NCI-H1092 treated with DMSO at 0.1 percent for 48 hours (cell line): ENCODE measurements at places on chromosomes 12 and 14.

DNA sequence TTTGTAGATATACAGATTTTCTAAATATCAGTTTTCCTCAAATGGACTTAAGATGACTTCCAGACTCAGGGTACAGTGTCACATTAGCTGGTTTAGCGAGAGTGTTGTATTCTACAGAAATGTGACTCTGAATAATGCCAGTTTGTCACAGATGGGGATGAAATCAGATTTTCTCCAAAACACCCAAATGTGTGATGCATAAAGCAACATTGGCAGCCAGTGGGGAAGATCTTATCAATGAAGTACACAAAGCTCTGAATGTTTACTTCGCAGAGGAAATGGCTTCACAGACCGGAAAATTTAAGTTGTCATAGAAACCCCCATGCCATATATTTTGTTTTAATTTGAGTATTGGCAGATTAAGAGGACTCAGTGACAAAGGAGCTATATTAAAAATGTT is 29.9 kb downstream of the ANO4 start:
- DNase-seq, result no peak

- no peak for DNase-seq
These were observed 510.7 kb downstream of the C12orf50 start for GRCh38 chr12:87518481-87518880.

DNA sequence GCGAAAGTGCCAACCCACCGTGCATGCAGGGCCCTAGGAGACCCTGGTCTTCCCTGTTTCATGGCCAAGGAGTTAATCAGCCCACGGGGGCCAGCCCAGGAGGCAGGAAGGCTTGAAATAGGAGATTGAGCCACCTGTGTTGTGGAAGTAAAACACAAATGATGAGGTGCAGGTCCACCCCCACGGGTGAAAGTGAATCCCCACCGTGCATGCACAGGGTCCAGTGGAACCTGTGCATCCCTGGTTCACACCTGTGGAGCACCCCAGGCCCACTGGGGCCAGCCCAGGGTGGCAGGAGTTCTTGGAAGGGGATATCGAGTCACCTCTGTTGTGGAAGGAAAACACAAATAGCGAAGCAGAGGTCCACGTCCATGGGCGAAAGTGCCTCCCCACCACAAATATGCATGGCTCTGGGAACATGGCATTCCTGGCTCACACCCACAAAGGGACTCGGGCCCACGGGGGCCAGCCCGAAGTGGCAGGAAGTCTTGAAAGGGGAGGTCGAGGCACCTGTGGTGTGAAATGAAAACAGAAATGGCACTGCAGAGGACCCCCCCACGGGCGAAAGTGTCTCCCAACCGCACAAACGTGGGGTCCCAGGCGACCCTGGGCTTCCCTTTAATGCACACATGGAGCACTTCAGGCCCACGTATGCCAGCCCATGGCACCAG is 381.5 kb downstream of the ALG10 start:
- no peak for DNase-seq

- no peak for DNase-seq
These were observed 36.1 kb upstream of the KRAS start for GRCh38 chr12:25286837-25287236.

GRCh38 chr14:85618978-85619377 is 89.0 kb downstream of the FLRT2 start:
- no peak for DNase-seq

DNA sequence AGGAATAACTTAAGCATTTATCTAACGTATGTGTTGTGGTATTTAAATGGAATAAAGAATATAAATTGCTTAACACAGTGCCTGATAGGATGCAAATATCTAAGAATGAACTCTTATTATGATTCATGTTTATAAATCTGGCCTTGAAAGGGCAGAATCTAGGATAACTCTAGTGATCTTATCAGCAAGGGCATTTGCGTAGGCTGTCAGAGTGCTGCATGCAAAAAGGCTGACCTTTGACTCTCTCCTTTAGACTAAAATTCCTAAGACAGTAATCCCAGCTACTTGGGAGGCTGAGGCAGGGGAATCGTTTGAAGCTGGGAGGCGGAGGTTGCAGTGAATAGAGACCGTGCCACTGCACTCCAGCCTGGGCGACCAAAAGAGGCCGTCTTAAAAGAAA is 31.3 kb upstream of the ANP32D start:
- DNase-seq, result no peak

DNA sequence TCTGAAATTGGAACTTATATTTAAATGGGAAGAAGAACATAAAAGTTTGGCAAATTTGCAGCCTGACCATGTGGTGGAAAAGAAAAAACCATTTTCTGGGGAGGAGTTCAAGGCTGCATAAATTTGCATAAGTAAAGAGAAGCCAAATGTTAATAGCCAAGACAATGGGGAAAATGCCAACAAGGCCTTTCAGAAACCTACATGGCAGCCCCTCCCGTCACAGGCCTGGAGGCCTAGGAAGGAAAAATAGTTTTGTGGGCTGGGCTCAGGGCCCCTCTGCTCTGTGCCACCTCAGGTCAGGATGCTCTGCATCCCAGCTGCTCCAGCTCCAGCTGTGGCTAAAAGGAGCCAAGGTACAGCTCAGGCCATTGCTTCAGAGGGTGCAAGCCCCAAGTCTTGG is 67.6 kb upstream of the CCDC60 start:
- DNase-seq, result no peak

DNA sequence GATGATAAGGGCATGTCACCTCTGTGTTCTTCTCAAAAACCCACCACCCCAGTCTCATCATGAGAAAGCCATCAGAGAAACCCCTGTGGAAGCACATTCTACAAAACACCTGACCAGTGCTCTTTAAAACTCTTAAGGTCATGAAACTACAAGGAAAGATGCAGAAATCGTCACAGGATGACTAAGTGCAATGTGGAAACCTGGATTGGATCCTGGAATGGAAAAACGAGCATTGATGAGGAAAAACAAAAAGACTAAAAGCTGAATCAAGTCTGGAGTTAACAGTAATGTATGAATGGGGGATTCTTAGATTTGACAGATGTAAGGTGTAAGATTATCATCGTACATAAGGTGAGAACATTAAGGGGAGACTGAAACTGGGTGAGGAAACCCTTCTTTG is 211.0 kb downstream of the TBX5 start:
- DNase-seq, result no peak

DNA sequence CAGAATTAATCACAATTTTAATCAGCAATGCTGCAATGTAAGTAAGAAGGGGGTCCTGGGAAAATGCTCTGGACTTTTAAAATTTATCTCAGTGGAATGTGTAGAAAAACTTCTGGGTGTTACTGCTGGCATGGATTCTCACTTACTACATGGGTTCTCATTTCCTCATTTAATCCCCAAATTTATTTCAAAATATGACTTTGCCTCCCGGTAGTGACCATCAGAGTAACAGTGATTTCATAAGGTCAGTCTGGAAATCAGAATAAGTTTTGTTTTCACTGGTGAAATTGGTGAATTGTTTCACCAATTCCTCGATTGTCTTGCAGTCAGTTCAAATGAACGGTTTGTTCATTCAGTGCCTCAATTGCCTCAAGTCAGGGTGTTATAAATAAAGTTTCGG is 22.3 kb upstream of the DDHD1 start:
- no peak for DNase-seq

DNA sequence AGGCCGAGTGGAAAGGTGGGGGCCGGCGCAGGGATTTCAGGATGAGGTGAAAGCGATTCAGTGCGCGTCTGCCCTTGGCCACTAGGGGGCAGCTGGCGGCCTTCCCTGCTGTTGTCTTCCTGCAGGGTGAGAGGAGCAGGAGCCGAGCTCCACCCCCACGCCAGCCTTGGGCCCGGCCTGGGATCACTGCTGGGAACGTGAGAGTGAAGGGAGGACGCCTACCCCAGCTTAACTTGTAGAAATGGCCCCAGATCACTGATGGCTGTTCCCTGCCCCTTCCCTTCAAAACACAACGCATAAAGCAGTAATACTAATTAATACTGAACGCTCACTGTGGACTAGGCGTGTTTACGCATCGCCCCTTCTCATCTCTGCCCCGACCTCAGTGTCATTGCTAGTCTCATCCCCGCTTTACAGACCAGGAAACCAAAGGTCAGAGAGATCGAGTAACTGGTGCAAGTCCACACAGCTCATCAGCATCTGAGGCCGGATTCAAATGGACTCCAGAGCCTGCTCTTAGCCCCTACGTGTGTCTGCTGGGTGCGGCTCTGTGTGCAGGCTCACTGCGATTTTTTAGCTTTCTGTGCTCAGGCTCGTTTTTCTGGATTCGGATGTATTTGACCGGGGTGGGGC is 24.3 kb downstream of the MVK start:
- DNase-seq, result peak; percentile 55

GRCh38 chr14:37591311-37591940 is 3.6 kb downstream of the FOXA1 start:
- peak; percentile 92 for DNase-seq

DNA sequence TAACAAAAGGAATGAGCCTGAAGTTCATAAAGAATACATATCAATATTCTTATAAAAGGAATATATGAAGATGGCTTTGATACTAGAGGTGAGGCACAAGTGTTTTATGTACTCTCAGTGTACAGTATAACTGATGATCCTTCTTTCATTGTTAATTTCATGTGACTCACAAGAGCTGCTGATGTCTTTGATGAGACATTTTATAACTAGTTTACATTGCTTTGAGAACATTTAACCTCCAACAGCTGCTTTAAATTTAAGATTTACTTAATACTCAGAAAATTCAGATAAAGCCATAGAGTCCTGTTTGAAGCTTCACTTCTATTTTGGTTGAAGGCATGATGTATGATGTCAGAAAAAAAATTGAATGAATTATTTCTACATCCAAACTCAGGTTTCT is 59.8 kb downstream of the WASHC4 start:
- no peak for DNase-seq

DNA sequence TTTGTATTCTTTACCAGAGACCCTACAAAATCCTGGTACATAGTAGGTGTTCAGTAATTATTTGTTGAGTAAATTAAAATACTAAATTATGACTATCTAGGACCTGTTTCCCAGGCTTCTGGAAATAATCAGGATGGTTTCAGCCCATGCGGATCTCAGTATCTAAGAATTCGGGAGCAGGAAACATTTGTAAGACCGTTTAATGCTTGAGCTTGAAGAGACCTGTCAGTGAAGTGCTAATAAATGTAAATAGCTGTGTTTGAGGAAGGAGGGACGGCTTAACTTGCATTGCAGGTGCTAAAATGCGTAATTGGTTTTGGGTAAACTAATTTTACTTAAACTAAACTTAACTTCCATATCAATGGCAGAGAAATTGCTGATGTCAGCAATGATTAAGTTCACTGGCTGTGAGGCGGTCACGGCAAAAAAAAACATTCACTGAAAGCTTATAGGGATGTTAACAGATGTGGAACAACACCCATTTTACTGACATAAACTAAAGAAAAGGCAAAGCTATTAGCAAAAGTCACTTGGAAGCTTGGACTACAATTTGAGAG is 28.6 kb upstream of the AEBP2 start:
- no peak for DNase-seq

GRCh38 chr14:102903248-102903888 is 19.1 kb upstream of the AMN start:
- no peak for DNase-seq

- no peak for DNase-seq
These were observed 7.0 kb upstream of the B4GALNT3 start for GRCh38 chr12:452667-453210.

DNA sequence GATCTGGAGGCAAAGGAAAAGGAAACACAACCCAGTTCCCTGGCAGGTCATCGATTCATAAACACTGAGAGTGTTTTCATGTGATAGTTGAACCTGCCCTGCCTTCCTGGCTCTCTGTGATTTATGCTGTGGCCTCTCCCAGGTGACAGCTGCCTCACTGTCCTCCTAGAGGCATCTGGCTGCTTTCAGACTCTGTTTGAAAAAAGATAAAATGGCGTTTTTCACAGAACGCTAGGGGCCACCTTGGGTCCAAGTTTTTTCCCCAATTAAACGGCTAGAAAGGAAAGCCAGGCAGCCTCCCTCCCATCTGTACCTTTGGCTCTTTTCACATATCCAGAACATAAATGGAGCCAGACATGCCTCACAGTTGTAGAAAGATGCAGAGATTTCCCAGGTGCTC is 252.6 kb upstream of the CCDC196 start:
- peak; percentile 82 for DNase-seq

DNA sequence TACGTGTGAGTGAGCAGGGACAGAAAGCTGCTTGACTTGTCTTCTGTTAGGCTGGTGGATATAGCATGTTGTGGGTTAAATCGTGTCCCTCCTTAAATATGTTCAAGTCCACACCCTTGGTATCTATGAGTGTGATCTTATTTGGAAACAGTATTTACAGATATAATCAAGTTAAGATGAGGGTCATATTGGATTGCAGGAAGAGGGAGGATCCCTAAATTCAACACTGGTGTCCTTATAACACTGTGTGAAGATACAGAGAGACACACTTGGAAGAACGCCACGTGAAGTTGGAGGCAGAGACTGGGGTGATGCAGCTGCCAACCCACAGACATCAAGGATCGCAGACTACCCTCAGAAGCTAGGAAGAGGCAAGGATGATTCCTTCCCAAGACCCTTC is 275.2 kb upstream of the SSTR1 start:
- no peak for DNase-seq

DNA sequence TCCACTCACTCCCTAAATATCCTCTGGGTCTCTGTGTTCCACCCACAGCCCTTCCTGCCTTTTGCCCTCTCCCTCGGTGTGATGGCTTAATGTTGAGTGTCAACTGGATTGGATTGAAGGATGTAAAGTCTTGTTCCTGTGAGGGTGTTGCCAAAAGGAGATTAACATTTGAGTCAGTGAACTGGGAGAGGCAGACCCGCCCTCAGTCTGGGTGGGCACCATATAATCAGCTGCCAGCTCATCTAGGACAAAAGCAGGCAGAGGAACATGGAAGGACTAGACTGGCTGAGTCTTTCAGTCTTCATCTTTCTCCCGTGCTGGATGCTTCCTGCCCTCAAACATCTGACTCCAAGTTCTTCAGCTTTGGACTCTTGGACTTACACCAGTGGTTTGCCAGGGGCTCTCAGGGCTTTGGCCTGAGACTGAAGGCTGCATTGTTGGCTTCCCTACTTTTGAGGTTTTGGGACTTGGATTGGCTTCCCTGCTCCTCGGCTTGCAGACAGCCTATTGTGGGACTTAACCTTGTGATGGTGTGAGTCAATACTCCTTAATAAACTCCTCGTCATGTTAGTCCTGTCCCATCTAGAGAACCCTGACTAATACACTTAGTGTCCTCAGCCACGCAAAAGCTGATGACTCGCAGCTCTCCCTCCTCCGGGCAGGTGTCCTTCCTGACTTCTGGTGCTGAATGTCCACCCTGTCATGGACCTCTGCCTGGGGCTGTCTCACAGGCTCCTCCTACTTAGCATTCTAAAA is 5.9 kb downstream of the DGLUCY start:
- no peak for DNase-seq
